ENCODE measurements at places on chromosomes 3 and 15. TPM values are rescaled to one million over a fixed set of nuclear protein-coding genes. Genes with fewer than 3 reads are reported as not detected.

The C3orf85 gene
- total RNA-seq, result not detected

The LRRIQ4 gene
- 0.12 TPM for total RNA-seq

The PIGZ gene
- total RNA-seq, result 0.44 TPM

DNA sequence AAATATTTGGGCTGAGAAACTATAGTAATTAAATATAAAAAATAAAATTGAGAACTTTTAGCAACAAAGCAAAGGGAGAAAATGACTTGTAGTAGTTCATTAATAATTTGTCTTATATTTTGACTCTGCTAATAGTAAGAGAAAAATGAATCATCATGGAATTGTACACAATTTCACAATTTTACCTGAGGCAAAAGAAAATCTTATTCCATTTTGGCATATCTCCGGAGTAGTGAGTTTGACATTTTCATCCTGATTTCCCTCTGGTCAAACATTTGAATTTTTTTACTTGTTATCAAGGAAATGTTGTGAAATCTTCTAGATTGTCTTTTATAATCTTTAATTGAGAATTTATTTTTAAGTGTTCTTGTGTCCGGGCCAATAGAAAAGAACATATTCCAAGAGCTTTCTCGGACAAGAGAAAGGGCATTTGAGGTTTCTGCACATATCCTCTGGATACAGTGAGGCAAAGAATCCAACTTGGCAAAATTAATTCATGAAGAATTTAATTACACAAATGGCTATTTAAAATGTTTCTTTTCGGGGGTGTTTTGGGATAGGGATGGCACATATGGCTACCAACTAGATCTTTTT is 89.3 kb upstream of the IGSF10 start:
- H3K4me1 ChIP-seq, result no peaks in the 10 kb centered on the region
- no peak overlapping the region for H3K4me3 ChIP-seq
- H3K27me3 ChIP-seq, result no peaks in the 10 kb centered on the region
- DNase-seq, result no peak
- H3K27ac ChIP-seq, result no peak overlapping the region

The CFAP100 gene
- total RNA-seq, result not detected

The KLHL40 gene
- total RNA-seq, result not detected

The ARIH2 gene
- total RNA-seq, result 112 TPM

DNA sequence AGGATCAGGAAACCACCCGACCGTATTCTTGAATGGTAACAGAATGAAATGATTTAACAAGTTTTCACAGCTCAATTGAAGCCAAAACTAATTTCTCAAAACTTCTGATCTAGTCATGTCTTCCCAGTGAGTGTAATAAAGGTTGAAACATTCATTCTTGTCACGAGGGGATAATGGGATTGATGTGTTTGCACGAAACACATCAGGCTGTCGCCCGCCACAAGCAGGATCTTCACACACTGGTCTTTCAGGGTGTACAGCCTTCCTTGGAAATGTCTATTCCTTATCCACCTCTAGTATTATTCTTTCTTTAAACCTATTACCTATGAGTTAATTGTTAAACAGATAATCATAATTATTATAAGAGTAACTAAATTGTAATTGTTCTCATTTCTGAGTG is 94.3 kb downstream of the KCNAB1 start:
- no peak overlapping the region for H3K4me3 ChIP-seq
- H3K4me1 ChIP-seq, result no peaks in the 10 kb centered on the region
- peaks cover 26% of the 10 kb centered on the region for H3K27me3 ChIP-seq
- no peaks in the 10 kb centered on the region for H3K36me3 ChIP-seq
- no peak for DNase-seq

- H3K4me1 ChIP-seq, result peaks cover under 1% of the 10 kb centered on the region
- no peak for DNase-seq
- H3K27ac ChIP-seq, result no peak overlapping the region
These were observed 12.6 kb upstream of the PLCL2 start for GRCh38 chr3:16871915-16872842.
